ENCODE measurements at places on chromosomes 2 and 18.

DNA sequence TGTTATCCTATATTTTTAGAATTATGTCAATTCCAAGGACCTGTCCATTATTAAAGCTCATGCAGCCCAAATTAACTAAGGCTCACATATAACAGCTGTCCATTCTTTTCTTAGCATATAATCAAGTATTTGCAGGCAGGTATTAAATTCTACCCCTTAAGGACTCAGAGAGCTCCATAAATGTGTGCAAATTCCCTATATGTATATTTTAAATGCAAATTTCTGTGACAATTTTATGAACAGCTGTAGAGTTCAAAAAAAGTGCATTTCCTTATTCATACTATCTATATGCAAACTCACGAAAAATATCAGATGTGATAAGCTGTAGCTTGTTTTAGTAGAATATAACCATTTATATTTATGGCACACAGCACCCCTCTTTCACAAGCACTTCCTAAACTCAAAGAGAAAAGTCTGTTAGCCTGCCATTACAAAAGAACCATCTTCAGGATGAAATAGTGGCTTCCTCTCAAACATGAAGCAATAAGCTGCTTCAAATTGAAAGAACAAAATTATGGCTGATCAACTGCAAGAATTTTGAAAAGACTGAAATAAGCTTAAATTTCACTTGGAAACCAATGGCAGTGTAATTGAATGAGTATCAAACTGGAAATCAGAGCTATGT lies 155.0 kb upstream of the REG3G start:
- no peak for DNase-seq

- DNase-seq = no peak
Measured at GRCh38 chr2:37543999-37544557, 127.4 kb downstream of the CDC42EP3 start.

DNA sequence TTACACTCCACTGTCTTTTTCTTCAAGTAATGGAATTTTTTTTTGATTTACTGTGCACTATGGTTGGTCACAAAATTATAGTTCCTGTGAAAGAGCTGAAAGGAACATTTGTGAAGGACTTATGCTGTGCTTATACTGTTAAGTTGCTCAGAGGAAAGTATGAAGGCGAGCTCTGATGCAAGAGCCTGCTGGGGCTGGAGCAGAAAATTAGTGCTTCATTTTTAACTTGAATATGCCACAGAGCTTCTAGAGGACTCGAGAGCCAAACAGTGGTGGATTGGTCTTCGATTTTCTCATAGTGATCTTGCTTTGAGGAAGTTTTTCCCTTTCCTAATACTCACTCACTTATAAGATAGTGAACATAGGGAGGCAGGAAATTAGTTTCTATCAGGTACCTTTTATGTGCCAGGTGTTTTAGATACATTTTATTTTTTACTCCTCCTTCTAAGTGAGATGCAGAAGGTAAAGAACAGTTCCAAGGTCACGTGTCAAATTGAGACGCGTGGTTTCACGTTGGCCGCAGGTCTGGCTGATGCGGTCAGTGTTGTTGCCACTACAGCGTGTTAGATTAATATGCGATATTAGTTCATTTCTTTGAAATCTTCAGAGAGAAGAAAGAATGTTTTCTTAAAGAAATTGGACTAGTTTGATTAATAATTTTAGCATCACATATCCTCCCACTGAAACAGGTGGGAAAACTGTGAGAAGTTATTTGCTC lies 20.2 kb downstream of the GATA6 start:
- DNase-seq = no peak

DNA sequence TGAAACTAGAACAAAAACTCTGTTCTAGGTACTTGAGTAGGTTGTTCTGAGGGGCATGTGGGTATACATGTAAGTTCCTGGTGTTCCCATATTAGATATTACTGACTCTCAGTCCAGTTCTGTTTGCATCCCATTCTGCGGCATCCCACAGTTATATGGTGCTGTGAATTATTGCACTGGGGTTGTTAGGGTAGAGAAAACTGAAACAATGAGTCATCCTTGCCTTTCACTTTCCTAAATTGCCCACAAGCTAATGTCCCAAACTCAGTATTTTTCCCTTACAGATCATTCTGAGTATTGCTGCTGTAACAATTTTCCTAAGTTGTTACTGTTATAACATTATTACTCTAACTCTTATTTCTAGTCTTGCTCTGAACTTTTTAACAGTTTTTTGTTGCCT lies 3.0 kb downstream of the WDR75 start:
- DNase-seq = no peak

- no peak for DNase-seq
Measured at GRCh38 chr2:197705912-197706838, 1.0 kb downstream of the MARS2 start.

DNA sequence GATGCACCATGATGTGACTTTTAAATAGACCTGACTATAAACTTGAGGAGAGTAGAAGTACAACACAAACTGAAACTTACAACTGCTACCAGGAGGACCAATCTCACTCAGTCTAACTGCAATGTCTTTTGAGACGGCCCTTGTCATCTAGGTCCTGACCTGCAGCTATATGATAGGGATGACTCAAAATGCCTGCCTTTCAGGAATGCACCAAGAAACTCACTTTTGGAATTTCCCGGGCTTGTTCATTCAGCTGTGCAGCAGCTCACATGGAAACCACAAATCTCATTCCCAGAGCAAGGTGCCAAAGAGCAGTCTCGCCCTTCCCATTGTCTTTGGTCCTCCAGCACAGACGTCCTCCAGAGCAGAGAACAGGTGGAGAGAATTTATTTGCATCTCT lies 113.7 kb downstream of the SPOPL start:
- no peak for DNase-seq

DNA sequence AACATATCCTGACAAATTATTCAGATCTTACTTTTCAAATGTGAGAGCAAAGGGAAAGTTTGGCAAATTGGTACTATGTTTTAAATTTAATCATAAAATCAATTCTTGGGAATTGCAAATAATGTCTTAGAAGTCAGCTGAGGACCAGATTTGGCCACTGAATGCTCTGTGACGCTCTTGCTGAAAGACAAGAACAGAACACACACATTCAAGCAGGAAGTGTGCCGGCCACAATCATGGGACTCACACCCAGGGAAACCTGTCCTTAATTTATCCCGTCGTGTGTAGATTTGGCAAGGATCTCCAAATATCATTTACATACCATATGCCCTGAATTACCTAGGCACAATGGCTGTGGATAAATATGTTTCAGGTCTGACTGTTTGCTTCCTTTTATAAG lies 253.1 kb downstream of the TCF4 start:
- DNase-seq = no peak

DNA sequence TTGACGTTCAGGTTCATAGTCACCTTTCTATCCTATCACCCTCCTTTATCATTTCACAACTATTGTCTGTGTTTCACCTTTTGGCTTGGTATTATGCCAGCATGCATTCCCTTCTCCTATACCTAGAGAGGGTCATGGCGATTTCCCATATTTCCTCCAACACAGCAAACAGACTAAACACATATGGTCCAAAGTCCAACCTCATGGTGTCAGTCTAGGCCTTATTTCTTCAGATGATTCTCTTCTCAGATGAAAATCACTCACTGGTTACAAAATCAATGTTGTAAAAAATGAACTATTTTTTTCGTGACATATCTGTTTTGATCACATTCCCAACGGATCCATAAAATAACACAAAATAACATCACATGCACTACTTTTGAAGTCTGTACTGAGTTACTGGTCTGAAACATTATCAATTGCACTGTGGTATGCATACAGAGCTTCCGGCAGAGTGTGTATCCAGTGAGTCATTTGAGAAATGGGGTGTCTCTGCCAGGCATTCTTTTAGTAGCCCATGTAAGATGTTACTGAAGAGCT lies 204.8 kb upstream of the GALNT5 start:
- no peak for DNase-seq

DNA sequence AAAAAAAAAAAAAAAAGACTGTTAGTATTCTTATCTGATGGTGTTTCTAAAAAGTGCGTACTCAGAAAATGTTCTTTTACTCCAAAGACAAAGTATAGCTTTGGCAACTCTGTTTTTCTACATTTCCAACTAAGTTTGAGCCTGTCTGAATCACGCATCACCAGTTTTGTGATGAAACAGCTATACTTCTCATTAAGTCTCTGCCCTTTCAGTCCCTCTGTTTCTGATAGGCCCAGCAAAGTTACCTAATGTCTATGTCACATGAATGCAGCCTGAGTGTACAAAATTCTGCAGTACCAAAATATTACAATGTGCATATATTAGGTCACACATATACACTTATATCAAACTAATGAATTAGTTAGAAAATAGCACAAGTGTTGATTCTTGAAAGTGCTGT lies 22.4 kb downstream of the TWSG1 start:
- no peak for DNase-seq

DNA sequence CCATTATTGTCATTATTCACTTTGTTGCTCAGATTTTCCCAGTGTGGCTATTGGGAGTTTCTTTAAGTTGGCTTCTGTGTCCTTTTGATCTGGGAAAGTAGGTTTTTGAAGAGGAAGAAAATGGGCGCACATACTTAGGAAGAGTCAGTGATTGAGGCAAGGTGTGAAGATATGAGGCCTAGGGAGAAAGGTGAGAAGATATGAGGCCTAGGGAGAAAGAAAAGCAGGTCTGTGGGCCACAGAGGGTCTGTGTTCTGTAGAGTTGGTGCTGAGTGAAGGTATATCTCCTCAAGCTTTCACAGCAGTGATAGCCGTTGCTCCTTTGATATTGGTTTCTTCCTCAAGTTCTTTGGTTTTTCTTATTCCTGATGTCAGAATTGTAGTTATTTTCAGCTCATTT lies 126.2 kb downstream of the AGPS start:
- DNase-seq = no peak

DNA sequence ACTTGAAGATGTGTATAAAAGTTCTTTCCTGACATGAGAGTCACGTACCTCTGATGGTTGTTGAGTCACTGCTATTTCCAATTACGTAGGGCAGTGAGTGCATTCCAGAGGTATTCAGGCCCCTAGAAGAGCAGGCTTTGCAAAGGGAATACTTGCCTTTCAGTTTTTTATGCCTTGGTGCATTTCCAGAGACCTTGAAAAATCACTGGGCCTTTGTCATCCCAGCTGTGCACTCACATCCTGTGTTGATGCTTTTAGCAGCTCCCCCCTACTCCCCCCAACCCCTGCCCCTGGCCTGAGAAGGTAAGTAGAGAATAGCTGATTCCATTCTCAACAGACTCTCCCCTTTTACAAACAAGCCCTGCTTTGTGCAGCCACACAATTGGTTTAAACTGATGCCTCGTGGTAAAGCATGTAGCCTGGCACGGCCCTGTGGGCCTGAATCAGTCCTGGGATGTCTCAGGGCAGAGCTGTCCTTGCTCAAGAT lies 174.2 kb downstream of the PRPF40A start:
- DNase-seq = no peak

GRCh38 chr2:176205126-176205525 lies 16.7 kb downstream of the HOXD1 start:
- no peak for DNase-seq

GRCh38 chr2:31205186-31205585 lies 12.1 kb downstream of the CAPN14 start:
- DNase-seq = no peak

- DNase-seq = no peak
Measured at GRCh38 chr2:86211796-86212188, 12.5 kb downstream of the MRPL35 start.

GRCh38 chr2:64327510-64328414 lies 126.2 kb upstream of the LGALSL start:
- DNase-seq = peak; percentile 21

DNA sequence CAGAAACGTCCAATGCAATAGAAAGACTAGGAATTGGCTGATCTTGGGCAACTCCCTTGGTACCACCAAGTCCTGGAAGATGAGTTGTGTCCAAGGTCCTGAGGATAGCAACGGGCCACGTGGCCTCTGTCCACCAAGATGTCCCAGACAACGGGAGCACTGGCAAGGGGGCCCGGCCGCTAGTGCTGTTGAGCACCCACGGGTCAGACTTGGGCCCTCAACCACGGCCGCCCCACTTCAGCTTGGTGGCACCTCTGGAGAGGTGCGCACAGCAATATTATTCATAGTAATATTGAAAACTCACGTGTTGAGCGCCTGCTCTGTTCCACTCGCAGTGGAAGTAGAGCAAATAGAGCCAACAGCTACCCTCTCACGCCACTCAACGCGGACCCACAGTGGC lies 19.0 kb downstream of the PASK start:
- DNase-seq = no peak

GRCh38 chr2:66925128-66925527 lies 472.0 kb upstream of the ETAA1 start:
- no peak for DNase-seq

DNA sequence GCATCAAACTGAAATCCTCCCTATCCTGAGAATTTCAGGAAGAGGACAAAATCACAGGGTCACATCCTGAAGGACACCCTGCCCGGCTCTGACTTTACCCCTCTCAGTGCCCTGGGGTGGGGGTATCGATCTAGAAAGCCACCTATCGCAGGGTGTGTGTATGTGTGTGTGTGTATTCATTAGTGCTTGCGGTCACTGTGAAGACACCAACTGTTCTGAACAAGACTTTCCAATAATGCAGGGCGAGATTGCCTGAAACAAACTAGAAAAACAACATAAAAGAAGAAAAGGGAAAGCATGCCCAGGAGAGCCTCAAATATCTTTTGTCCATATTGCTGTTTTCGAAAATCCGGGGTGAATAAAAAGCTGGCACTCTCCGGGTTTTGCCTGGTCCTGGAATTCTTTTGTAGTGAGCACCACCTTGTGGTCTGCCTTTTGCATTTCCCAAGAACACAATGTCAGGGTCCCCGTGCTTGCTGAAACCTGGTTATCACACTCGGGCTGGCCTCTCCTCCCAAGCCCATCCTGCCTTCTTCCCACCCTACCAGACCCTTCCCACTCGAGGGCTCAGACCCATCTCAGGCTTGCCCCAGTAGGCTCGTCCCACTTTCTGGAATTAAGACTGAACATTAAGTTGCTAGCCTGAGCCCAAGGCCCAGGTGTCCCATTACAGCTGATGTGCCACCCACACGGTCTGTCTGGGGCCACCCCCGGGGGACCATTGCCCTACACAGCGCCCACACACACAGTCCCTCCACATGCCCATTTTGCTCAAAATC lies 25.0 kb upstream of the COPS8 start:
- DNase-seq = no peak

DNA sequence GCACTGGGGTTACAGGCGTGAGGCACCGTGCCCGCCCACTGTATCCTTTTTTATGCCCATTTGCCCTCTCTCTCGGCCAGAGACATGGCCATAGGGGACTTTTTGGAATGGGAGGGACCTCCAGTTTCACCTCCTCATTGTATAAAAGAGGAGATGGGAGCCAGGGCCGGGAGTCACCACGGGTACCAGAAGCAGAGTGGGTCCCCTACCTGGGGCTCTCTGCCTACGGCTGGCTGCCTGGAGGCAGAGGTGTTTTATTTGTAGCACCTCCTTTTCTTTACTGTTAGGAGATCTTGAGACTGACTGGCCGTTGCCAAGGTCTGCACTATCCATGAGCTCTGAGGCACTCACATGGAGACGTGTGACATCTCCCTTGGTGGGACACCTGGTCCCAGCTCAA lies 162.8 kb downstream of the LDLRAD4 start:
- DNase-seq = no peak

GRCh38 chr2:191333911-191334357 lies 88.7 kb downstream of the MYO1B start:
- no peak for DNase-seq

- DNase-seq = no peak
Measured at GRCh38 chr2:173966274-173967098, 1.3 kb upstream of the SP3 start.

Data from T-helper 2 cell (primary cell).